Mesothelial cell of epicardium (in vitro differentiated cells): ENCODE measurements at places on chromosomes 2 and 18. TPM values are rescaled to one million over a fixed set of nuclear protein-coding genes. Genes with fewer than 3 reads are reported as not detected.
A peak's percentile ranks its signal among the peaks of the same experiment; 100 is the strongest.

Gene TRAPPC8
- 34.9 to 39.8 TPM (median 35.6 TPM) in 3 replicates for total RNA-seq

- H3K4me1 ChIP-seq, result peaks cover 10% of the 10 kb centered on the region
- no peak for DNase-seq
- no peaks in the 10 kb centered on the region for H3K36me3 ChIP-seq
- no peak overlapping the region for H3K27ac ChIP-seq
These were observed 108.8 kb upstream of the SLC1A4 start for GRCh38 chr2:64880193-64880951.

Gene UGGT1
- total RNA-seq, result 38.1 to 46.5 TPM (median 41.8 TPM) in 3 replicates

Gene KLHL14
- total RNA-seq, result 0.04 to 0.11 TPM (median 0.09 TPM) in 3 replicates

DNA sequence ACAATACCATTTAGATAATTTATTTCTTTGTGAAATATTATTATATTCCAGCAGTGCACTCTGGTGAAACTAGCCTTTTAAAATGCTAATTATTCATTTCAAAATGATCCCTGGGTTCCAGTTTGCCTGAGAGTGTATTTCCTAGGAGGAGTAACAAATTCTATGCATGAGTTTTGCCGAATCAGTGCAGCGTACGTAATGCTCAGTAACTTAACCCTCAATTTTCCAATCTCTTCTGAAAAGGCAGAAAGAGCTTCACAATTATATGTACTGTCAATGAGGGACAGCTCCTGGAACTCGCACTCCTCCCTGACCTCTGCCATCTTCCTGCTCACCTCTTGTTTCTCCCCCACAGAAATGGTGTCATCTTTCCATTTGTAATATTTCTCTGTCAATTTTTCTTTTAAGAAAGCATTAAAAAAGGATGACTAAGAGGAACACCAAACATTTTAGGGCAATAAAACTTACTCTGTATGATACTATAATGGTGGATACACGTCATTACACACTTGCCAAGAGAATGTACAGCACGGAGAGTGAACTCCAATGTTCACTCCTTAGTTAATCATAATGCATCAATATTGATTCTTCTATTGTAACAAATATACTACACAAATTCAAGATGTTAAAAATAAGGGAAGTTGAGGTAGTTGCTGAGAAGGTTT, 25.7 kb upstream of the XIRP2 start:
- peaks cover 10% of the 10 kb centered on the region for H3K4me1 ChIP-seq
- no peak for DNase-seq
- no peak overlapping the region for H3K4me3 ChIP-seq
- H3K27ac ChIP-seq, result no peak overlapping the region
- no peaks in the 10 kb centered on the region for H3K36me3 ChIP-seq

DNA sequence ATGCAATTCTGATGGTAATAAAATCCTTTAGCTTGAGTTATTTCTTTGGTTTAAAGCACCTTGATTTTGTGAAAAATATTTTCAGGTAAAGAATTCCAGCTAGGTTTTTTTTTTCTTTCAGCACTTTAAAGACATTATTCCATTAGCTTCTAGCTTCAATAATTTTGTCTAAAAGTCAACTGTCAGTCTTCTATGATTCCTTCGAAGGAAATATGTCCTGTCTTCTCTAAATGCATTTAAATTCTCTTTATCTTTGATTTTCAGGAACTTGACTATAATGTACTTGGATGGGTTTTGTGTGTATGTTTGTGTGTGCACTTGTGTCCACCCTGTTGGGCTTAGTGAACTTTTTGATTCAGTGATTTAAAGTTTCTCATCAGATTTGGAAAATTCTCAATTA, 4.7 kb downstream of the LONRF2 start:
- DNase-seq, result no peak
- no peak overlapping the region for H3K4me3 ChIP-seq
- H3K4me1 ChIP-seq, result peaks cover 10% of the 10 kb centered on the region

DNA sequence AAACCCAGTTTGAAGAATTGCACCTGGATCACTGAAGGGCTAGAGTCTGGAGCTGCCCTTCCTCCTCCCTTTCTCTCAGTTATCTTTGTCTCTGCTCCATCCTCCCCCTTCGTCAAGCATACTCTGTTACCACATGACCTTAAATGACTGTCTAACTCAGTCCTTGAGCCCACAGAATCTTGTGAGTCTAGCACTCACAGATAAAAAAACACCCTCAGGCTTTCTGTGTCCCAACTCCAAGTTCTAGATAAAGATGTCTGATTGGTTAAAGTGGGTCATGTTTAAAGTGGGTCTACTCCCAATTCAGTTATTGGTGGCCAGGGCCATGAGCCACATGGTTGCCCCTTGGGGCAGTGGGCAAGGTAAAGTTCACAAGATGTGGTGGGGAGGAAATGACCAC, 53.5 kb upstream of the CYP1B1 start:
- DNase-seq, result no peak
- H3K4me1 ChIP-seq, result peaks cover 6% of the 10 kb centered on the region
- no peaks in the 10 kb centered on the region for H3K27me3 ChIP-seq
- H3K36me3 ChIP-seq, result peaks cover 23% of the 10 kb centered on the region

- no peak overlapping the region for H3K4me3 ChIP-seq
- H3K36me3 ChIP-seq, result no peaks in the 10 kb centered on the region
- no peak for DNase-seq
- H3K27ac ChIP-seq, result no peak overlapping the region
These were observed 733.7 kb upstream of the POU3F3 start for GRCh38 chr2:104120171-104120570.

- DNase-seq, result no peak
- no peaks in the 10 kb centered on the region for H3K36me3 ChIP-seq
These were observed 219.9 kb downstream of the SH3RF3 start for GRCh38 chr2:109348671-109349502.

- no peak for DNase-seq
- peaks cover 41% of the 10 kb centered on the region for H3K4me1 ChIP-seq
- H3K4me3 ChIP-seq, result no peak overlapping the region
These were observed 102.8 kb downstream of the RBMS1 start for GRCh38 chr2:160390544-160391455.

DNA sequence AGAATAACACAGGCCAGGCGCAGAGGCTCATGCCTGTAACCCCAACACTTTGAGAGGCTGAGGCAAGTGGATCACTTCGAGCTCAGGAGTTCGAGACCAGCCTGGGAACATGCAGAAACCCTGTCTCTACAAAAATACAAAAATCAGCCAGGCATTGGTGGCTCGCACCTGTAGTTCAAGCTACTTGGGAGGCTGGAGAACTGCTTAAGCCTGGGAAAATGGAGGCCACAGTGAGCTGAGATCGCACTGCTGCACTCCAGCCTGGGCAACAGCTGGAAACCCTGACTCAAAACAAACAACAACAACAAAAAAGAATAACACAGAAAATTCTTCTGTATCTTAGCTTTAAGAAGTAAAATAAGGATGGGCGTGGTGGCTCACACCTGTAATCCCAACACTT, 440.3 kb downstream of the LRATD1 start:
- H3K36me3 ChIP-seq, result no peaks in the 10 kb centered on the region
- no peaks in the 10 kb centered on the region for H3K4me1 ChIP-seq
- H3K27me3 ChIP-seq, result peaks cover 11% of the 10 kb centered on the region
- no peak for DNase-seq

- peaks cover 4% of the 10 kb centered on the region for H3K4me1 ChIP-seq
- H3K4me3 ChIP-seq, result no peak overlapping the region
- no peak for DNase-seq
- H3K27ac ChIP-seq, result no peak overlapping the region
These were observed 51.3 kb downstream of the ACSL3 start for GRCh38 chr2:222912117-222912516.

DNA sequence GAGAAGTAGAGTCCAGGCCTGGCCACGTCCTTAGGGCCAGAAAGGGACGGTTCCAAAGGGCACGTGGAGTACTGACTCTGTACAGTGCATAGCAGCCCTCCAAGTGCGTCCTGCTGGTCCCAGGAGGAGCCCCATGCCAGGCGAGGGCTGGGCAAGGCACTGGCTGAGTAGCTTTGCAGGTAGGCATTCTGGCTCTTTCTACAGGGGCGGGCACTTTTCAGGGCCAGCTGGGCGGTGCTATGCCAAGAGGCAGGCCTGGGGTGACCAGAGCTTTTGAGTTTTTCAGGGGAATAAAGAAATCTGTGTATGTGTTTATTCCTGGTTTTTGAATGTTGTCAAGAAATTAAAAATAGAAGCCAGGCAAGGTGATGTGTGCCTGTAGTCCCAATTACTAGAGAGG, 15.4 kb upstream of the GLI2 start:
- H3K4me1 ChIP-seq, result peaks cover 21% of the 10 kb centered on the region
- H3K4me3 ChIP-seq, result no peak overlapping the region
- no peaks in the 10 kb centered on the region for H3K27me3 ChIP-seq
- H3K36me3 ChIP-seq, result no peaks in the 10 kb centered on the region
- no peak overlapping the region for H3K27ac ChIP-seq
- no peak for DNase-seq

Gene CYP1B1
- total RNA-seq, result 50.4 to 55.6 TPM (median 54.5 TPM) in 3 replicates

DNA sequence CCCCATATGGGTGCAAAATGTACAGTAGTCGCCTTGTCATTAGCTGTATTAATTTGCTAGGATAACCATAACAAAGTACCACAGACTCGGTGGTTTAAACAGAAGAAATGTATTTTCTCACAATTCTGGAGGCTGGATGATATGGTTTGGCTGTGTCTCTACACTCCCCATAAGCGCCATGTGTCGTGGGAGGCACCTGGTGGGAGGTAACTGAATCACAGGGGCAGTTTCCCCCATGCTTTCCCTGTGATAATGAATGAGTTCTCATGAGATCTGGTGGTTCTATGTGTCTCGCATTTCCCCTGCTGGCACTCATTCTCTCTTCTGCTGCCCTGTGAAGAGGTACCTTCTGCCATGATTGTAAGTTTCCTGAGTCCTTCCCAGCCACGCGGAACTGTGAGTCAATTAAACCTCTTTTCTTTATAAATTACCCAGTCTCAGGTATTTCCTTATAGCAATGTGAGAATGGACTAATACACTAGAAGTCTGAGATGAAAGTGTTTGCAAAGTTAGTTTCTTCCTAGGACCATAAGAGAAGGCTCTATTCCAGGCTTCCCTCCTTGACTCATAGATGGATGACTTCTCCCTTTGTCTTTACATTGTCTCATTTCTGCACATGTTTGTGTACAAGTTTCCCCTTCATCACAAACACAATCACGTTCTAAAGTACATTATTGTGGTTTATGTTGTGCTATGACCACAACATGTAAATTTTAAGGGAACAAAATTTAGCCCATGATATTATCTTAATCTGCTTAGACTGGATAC, 1442.6 kb downstream of the SUCLG1 start:
- H3K36me3 ChIP-seq, result no peaks in the 10 kb centered on the region
- H3K27ac ChIP-seq, result no peak overlapping the region
- H3K27me3 ChIP-seq, result no peaks in the 10 kb centered on the region
- H3K4me1 ChIP-seq, result no peaks in the 10 kb centered on the region
- no peak for DNase-seq

GRCh38 chr2:136424112-136424511, 306.2 kb upstream of the CXCR4 start:
- DNase-seq, result no peak
- H3K4me1 ChIP-seq, result peaks cover 6% of the 10 kb centered on the region
- H3K4me3 ChIP-seq, result peak overlapping the region; percentile 69
- H3K27ac ChIP-seq, result no peak overlapping the region

DNA sequence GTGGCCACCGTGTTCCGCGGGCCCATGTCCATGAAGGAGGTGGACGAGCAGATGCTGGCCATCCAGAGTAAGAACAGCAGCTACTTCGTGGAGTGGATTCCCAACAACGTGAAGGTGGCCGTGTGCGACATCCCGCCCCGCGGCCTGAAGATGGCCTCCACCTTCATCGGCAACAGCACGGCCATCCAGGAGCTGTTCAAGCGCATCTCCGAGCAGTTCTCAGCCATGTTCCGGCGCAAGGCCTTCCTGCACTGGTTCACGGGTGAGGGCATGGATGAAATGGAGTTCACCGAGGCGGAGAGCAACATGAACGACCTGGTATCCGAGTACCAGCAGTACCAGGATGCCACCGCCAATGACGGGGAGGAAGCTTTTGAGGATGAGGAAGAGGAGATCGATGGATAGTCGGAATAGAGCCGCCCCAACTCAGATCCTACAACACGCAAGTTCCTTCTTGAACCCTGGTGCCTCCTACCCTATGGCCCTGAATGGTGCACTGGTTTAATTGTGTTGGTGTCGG, 17.7 kb downstream of the TUBB6 start:
- DNase-seq, result no peak
- H3K4me3 ChIP-seq, result no peak overlapping the region
- peaks cover 47% of the 10 kb centered on the region for H3K36me3 ChIP-seq
- H3K4me1 ChIP-seq, result no peaks in the 10 kb centered on the region
- H3K27ac ChIP-seq, result no peak overlapping the region

Gene CPO
- 0.18 TPM in 1 of 3 replicates, not detected in the others for total RNA-seq

DNA sequence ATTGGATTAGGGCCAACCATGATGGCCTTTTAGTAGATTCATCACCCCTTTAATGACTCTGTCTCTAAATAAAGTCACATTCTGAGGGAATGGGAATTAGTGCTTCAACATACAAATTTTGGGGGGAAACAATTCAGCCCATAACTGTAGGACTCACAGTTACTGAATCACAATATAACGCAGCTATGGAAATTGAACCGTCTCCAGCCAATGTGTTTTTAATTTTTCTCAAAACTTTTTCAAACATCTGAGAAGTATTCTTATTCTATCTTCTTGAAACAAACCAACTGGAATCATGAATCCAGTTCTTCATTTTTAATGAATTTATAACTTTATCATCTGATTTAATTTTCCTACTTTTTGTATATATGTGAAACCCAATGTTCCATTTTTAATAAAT, 373.1 kb upstream of the SYT4 start:
- peaks cover 9% of the 10 kb centered on the region for H3K36me3 ChIP-seq
- no peak overlapping the region for H3K27ac ChIP-seq
- no peak overlapping the region for H3K4me3 ChIP-seq
- no peak for DNase-seq
- peaks cover 20% of the 10 kb centered on the region for H3K4me1 ChIP-seq

GRCh38 chr2:33373986-33374385, 102.5 kb upstream of the RASGRP3 start:
- no peak overlapping the region for H3K27ac ChIP-seq
- no peak for DNase-seq
- no peak overlapping the region for H3K4me3 ChIP-seq
- H3K27me3 ChIP-seq, result no peaks in the 10 kb centered on the region
- peaks cover 8% of the 10 kb centered on the region for H3K36me3 ChIP-seq

- DNase-seq, result no peak
- peaks cover 17% of the 10 kb centered on the region for H3K4me1 ChIP-seq
- no peak overlapping the region for H3K27ac ChIP-seq
- peak overlapping the region; percentile 50 for H3K4me3 ChIP-seq
These were observed 978 bp upstream of the TUBA4A start for GRCh38 chr2:219254590-219255201.

- peak overlapping the region; percentile 93 for H3K27ac ChIP-seq
- peaks cover 24% of the 10 kb centered on the region for H3K36me3 ChIP-seq
- H3K27me3 ChIP-seq, result no peaks in the 10 kb centered on the region
- peak overlapping the region; percentile 91 for H3K4me3 ChIP-seq
- no peak for DNase-seq
- peaks cover 33% of the 10 kb centered on the region for H3K4me1 ChIP-seq
These were observed 650 bp downstream of the ORMDL1 start for GRCh38 chr2:189783451-189783926.

Gene POTEI
- 7.0 to 7.3 TPM (median 7.1 TPM) in 3 replicates for total RNA-seq

DNA sequence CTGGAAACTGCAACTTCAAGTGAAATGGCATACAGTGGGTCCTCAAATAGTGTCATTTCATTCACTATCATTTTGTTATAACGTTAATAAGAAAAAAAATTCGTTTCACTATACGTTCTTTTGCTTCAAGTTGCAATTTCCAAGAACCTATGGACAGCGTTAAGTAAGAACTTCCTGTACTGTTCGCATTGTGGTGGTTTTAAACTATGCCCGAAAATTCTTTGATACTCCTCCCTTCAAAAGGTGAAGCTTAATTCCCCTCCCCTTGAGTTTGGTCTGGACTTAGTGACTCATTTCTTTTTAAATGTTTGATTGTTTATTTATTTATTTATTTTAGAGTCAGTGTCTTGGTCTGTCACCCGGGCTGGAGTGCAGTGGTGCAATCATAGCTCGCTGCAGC, 20.7 kb downstream of the GNLY start:
- no peak overlapping the region for H3K27ac ChIP-seq
- H3K27me3 ChIP-seq, result peaks cover 3% of the 10 kb centered on the region
- H3K4me1 ChIP-seq, result peaks cover 16% of the 10 kb centered on the region
- H3K36me3 ChIP-seq, result no peaks in the 10 kb centered on the region
